ENCODE measurements at places on chromosomes 5 and 9.

GRCh38 chr5:132489051-132489770 lies 1.4 kb downstream of the IRF1 start:
- DNase-seq: no peak

GRCh38 chr5:11700391-11700790 lies 203.9 kb downstream of the CTNND2 start:
- DNase-seq: no peak

- no peak for DNase-seq
Observed at GRCh38 chr9:15421990-15422371, 695 bp upstream of the SNAPC3 start.

- no peak for DNase-seq
Observed at GRCh38 chr9:6068983-6069382, 53.6 kb upstream of the RANBP6 start.

DNA sequence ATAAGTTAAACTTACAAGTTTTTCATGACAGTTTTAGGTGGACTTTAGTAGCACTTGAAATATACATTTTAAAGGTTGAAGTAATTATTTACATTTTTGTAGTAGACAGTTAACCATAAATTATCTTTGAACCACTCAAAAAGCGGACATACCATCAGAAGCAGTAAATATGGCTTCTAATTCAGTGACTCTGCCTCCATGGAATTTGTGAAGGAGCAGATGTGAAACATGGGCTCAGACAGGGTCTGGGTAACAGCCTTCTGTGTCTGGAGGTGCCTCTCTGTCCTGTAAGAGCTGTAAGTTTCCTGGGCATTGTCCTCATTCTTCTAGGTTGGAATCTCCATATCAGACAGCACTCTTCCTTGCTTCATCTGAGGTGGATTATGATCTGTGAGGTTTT lies 12.4 kb downstream of the RLN2 start:
- no peak for DNase-seq

- no peak for DNase-seq
Observed at GRCh38 chr5:169281625-169282024, 19.3 kb downstream of the SLIT3 start.

All from anterior cingulate cortex (tissue), 58 donors.